ENCODE measurements at places on chromosomes 12 and 14.

GRCh38 chr14:34460295-34460694 is 1.7 kb downstream of the SPTSSA start:
- no peak for DNase-seq

GRCh38 chr12:124566997-124567672 is at the start of gene NCOR2:
Gene NCOR2 (minus strand): TSS chr12:124567612. CDS start chr12:124495251, 72,361 bp downstream.
- DNase-seq, result peak; percentile 9

DNA sequence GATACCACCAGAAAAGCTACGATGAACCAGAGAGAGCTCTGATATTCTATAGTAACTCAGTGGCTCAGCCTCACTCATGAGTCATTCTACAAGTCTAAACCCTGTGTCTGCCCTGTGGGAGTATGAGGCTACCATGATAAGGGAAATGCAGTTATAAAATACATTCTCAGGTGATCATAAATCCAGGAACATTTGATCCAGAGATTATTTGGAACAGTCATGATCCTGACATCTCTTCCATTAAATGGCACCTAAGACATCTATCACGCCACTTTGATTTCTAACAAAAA is 202.6 kb upstream of the RASSF8 start:
- no peak for DNase-seq

DNA sequence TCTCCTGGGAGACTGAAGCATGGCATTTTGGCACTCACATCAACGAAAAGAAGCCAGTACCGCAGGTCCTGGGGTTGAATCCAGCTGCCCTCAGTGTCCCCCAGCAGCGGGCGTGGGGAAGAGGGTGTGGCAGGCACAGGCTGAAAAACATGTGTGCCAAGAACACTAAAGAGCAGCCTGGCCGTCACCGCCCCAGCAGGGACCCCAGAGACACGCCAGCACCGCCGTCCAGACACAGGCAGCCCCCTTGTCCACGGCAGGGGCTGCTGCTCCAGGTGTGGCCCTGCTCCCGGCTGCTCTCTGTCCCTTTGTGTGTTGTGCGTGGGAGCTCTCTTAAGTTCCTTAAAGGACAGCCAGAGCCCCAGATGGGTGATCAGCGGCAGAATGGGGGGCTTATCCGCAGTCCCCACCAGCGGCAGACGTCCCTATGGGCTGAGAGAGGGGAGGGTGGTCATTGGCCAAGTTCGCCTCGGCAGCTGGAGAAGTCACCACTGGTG is 556 bp downstream of the PHETA1 start:
- DNase-seq, result no peak

- DNase-seq, result no peak
Observed at GRCh38 chr12:47987411-47988072, 16.7 kb downstream of the COL2A1 start.

DNA sequence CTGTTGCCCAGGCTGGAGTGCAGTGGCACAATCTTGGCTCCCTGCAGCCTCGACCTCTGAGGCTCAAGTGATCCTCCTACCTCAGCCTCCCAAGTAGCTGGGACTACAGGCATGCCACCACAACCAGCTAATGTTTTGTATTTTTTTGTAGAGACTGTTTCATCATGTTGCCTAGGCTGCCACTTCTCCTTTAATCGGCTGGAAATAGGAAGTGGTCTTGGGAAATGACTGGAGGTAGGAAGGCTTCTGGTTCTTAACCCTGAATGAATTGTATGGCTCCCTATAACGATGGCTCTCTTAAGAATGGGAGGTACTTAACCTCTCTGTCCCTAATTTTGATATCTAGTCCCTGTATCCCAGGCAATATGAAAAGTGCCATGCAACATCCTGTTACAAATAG is 113.9 kb upstream of the USP15 start:
- no peak for DNase-seq

GRCh38 chr12:25307818-25308217 is 57.1 kb upstream of the KRAS start:
- DNase-seq, result no peak
